ENCODE measurements at places on chromosomes 16 and 17.

DNA sequence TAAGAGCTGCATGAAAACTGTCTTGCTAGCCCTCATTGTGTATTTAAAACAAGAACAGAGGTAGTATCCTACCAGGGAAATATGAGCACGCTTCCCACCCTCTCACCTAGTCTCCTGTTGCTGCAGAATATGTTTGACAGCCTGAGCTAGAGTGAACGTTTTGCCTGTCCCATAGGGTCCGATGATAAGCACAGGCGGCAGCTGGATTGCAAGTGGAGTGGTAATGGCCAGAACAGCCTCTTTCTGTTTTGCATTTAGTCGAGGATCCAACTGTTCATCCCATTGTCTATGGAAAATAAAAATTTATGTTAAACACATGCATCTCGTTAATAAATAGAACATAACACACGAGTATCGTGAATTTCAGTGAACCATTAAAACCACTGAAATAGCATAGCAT, 84.2 kb downstream of the HELZ start:
- no peak for DNase-seq

DNA sequence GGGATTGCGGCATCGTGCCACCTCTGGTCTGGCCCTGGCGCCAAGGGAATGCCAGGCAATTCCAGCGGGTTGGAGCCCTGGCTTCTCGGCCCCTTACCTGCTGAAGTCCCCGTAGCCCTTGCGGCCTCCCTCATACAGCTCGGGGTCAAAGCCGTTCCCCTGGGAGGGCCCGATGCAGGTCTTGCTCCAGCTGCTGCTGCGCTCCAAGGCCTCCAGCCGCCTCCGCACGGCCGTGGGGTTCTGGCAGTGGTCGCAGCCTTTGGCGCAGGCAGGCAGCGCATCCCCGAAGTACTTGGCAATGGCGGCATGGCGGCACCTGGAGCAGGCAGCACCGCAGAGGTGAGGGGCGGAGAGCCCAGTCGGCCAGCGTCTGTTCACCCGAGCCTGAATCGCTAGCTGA, 1.9 kb upstream of the SMIM5 start:
- no peak for DNase-seq

DNA sequence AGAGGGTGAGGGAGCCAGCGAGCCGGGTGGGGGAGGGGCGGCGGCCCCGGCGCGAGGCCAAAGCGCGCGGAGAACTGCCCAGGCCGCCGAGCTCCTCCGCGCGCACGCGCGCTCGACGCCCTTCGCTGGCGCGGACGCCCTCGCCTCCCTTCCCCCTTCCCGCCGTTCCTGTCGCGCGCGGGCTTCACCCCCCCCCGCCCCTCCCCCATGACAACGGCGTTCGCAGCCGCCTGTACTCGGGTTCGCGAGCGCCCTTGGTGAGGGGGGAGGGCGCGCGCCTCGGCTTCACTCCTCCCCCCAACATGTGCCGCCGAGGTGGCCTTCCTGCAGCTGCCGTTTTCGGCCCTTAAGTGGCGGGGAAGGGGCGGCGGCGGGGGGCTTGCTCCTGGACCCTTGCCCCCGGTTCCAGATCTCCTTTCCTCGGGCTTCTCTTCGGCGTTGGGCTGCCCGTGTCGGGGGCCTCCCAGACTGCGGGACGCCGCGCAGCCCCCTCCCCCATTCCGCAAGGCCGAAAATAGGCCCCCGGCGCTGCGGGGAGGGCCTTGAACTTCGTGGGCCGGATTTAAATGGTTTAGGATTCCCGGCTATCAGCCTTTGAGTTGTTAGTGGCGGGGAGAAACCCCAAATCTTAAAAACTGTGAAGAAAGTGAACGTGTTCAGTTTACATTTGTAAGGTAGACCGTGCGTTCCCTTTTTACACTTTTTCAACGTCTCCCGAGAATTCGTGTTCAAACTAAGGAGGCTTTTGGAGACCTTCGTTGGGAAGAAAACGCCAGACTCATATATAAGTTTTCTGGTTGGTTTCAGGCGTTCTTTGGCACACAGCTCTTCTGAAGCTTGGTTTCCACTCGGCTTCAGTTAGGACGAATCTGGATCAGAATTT, 653 bp downstream of the SRRM2 start:
- peak; percentile 85 for DNase-seq

GRCh38 chr16:16985707-16986106, 485.1 kb downstream of the XYLT1 start:
- DNase-seq, result no peak

- no peak for DNase-seq
Observed at GRCh38 chr17:31653691-31654090, 205.4 kb downstream of the COPRS start.

DNA sequence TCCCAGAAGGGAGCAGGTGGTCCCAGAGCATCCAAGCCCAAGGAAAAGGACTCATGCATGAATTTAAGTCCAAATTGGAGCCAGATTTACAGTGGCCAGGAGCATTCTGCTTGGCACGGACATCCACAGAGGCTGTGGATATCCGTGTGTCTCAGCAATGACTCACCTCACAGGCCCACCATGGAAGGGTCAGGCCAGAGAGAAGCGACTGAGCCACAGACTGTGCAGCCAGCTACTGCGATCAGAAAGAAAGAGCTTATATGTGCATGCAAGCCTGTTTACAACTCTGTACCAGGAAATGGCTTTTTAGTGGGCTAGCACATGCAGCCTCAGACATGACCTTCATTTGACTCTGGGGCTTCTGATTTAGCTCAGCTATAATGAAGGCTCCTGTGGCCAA, 231.0 kb downstream of the C16orf95 start:
- no peak for DNase-seq

DNA sequence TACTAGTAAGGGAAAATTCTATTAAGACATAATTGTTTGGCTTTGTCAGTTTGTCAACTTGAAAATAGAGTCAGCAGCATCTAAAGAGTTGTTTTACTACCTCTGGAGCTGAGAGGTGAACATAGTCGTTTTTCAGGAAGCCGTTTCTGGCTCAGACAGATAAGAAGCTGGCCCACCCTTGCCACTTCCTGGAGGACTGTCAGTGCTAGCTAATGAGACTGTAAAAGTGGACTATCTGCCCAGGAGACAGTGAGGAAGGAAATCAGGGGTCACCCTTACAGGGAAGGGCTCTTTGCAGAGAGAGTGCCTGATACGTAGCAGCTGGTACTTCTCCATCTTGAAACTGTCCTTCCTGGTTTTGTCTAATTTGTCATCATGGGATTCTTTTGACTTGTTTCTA, 328.7 kb downstream of the WWOX start:
- no peak for DNase-seq

DNA sequence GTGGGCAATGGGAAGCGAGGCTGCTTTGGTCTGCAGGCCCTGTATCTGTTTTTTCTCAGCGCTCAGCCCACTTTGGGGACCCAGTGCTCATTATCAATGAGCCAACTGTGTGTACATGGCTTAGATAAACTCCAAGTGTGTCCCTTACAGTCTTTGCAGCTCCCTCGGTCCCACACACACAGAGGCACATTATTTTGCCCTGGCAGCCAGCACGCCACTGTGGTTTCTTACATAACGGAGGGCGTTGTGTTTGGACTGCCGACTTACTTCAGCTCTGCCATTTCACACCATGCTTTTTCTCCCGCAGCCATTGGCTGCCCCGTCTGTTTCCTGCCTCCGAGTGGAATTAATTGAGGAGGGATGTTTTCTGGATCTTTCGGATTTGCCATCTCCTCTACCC, 56.5 kb upstream of the CLEC18A start:
- DNase-seq, result no peak

DNA sequence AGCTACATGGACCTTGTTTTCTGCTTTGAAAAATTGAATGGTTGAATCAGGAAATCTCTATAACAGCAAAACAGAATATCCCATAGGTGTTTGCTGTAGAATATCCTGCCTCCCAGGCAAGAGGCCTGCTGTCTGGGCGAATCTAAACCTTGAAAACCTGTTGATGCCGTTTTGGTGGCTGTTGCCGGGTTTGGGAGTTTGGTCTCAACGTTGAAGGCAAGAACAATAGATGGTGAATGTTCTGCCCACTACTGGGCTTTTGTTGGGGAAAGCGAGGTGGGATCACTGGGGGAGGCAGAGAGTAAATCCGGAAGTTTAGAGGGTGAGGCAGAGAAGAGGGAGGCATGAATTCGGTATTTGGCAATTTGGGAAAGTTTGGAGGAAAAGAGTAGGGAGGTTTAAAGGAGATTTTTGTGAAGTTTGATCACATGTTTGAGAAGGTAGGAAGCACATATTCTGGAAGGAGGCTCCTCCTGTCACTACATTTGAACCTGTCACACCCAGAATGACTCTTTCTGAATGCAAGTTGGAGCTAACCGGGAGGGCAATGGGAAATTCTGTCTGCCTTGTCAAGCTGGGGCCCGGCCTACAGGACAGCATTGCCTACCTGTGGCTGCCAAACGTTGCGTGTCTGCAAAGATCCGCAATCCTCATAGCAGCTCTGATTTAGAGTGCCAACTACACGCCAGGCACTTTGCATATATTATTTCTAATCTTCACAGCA, 46.5 kb downstream of the GPRC5B start:
- DNase-seq, result no peak

DNA sequence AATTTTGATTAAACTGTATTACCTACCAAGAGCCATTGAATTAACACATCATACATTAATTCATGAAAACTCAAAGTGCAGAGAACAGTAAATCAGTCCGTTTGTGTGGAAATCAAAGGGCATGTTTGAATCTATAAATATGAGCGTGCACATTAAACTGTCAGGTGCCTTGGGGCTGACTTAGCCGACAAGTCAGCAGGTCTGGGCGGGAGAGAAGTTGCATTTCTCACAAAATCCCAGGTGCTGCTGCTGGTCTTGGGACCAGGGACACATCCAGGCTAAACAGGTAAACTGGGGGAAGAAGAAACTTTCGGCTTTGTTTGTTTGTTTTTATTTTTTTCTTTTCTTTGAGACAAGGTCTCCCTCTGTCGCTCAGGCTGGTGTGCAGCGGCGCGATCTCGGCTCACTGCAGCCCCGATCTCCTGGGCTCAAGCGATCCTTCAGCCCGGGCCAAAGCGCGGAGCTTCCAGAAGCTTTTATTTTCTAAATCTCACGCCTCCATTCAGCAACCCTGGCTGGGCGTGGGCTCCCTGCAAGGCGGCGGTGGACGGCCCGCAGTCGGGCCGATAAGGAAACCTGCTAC, 213.9 kb downstream of the MRTFB start:
- peak; percentile 72 for DNase-seq

- DNase-seq, result no peak
Observed at GRCh38 chr16:49010396-49010795, 271.2 kb downstream of the CBLN1 start.

- no peak for DNase-seq
Observed at GRCh38 chr16:791131-791530, 2.7 kb downstream of the CHTF18 start.

DNA sequence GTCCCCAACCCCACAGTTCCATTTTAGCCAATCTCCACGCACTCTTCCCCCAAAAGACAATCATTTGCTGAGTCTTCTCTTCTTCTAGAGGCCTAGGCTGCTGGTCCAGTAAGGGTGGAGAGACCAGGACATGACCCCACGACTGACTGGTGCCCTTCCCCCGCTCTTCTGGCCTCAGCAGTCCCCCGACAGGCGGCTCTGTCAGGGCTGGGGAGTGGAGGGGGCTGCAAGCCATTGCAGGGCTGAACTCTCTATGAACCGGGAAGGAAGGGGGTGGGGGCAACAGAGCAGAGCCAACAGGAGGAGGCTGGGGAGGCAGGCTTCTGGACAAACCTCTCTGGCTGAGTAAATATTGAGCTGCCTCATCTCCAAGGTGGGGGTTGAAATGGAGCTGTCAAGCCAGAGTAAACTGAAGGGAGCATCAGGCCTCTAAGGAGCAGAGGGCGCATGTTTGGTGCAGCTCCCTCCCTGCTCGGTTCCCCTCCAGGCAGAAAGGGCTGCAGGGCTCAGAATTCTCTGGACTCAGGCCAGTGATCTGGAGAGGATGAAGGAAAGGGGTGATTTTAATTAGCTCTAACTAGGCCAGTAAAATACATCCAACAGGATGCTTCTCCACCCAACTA, 8.7 kb downstream of the HOXB1 start:
- DNase-seq, result peak; percentile 62

DNA sequence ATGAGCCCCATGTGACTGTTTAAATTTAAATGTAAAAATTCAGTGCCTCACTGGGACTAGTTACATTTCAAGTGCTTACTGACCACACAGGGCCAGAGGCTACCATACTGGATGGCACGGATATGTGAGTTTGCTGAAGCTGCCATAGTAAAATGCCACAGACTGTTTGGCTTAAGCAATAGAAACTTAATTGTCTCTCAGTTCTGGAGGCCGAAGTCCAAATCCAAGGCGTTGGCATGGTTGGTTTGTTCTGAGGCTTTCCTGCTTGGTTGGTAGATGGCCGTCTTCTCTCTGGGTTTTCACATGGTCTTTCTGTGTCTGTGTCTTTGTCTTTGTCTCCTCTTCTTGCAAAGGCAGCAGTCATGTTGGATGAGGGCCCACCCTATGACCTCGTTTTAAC, 878.9 kb upstream of the RBFOX1 start:
- DNase-seq, result no peak

GRCh38 chr16:819336-820043, 19.0 kb upstream of the GNG13 start:
- no peak for DNase-seq

- no peak for DNase-seq
Observed at GRCh38 chr17:58305626-58306025, 23.0 kb downstream of the TSPOAP1 start.

DNA sequence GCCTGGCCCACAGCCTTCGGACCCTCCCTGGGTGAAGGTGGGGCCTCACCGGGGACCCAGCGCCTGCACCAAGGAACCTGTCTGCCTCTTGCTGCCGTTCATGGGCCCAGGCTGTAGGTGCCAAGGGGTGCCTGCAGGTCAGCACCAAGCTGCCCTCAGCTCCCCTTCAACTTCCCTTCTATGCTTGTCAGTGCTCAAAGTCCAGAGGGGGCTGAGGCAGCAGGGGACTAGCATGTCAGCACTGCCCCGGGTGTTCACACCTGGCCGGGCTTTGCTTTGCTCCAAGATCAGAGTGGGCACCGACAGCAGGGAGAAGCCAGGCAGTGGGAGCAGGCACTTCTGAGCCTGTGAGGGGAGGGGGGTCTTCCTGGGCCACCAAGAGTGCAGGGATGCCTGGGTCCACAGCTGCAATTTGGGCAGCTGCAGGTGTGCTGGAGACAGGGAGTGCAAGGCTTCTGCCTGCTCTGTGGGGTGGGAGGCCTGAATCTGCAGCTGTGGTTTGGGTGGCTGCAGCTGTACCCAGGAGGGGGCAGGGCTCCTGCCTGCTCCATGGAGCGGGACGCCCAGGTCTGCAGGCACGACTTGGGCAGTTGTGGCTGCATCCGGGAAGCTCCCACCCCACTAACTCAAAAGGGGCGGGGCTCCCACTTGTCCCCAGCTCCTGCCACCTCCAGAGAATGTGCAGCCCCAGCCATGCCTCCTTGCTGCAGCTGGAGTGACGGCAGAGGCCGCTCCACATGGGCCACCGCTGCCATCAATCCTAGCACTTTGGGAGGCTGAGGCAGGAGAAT, 27.6 kb upstream of the PRM1 start:
- no peak for DNase-seq
